T-cell (primary cell): ENCODE measurements at places on chromosomes 1 and 21. TPM values are rescaled to one million over a fixed set of nuclear protein-coding genes. Genes with fewer than 3 reads are reported as not detected.

- DNase-seq: no peak
Measured at GRCh38 chr1:53442299-53442698, 16.9 kb upstream of the DMRTB1 start.

GRCh38 chr1:29379443-29380073 lies 143.2 kb downstream of the PTPRU start:
- no peak for DNase-seq

GRCh38 chr1:215458562-215458961 lies 108.5 kb upstream of the KCTD3 start:
- DNase-seq: no peak

Gene TSPEAR
- not detected for total RNA-seq

Gene NLRP3
- total RNA-seq: 5.1 TPM

Gene NPHS2
- total RNA-seq: not detected

Gene GUCA2A
- total RNA-seq: not detected

Gene RAB3B
- 0.18 TPM for total RNA-seq
